ENCODE measurements at places on chromosomes 7 and 10.

DNA sequence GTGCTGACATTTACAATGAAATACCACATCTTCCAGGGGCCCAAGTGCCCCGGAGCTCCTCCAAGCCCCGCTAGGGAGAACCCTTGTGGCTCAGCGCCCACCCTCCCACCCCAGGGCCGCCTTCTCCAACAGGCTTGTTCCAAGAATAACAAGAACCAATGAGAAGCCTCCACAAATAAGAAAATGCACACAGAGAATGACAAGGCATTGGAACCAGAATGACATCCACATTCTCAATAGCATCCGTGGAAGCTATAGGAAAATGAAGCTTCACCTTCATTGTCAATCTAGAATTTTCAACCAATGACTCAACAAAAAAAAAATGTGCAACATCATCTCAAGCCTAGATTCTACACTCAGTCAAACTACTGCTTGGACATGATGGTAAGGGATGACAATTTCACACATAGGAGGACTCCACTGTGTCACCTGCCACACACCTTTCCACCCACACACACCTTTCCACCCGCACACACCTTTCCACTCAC lies 50.4 kb upstream of the PPP2R2D start:
- no peak for DNase-seq

DNA sequence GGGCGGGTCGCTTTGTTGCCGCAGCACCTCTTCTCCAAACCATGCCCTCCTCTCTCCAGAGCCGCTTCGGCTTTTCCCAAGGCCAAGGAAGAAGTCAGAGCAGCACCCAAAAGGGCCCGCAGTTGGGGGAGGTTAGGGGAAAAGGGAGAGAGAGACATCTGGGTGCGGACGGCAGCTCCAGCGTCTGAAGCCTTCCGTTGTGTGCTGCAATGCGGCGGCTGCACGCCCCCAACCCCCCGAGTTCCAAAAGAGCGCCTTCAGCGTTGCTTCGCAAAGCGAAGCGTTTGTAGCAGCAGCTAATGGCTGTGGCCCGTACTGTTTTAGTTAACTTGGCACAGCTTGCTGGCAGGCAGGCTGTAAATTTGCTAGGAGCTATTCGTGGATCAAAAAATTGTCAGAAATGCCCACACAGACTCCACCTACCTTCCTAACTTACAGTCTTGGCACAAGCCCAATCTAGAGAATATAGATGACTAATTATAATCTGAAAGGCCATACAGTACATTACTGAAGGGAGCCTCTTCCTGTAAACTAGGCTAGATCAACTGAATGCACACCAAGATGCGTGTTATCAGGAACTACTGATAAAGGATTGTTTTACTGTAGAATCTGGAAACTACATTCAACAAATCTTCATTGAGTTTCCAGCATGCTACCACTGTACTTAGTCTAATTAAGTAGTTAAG lies 1.1 kb upstream of the KBTBD2 start:
- DNase-seq: peak; percentile 43

DNA sequence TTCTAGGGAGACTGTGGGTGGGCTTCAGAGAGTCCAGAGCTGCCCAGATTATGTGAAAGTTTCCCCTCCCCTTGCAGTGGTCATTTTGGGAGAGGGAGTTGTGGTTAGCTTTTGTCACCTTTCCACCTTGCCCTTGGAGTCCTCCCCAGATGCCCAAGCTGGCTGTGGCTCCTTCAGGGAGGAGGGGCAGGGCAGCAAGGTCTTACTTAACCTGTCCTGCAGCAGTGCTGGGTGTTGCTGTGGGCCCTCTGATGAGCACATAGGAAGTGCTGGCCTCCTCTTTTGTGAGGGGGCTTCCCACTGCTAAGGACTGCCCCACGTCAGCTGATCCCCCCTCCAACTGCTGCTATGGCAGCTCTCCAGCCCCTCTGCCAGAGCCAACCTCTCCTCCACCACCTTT lies 17.6 kb upstream of the AQP1 start:
- no peak for DNase-seq

DNA sequence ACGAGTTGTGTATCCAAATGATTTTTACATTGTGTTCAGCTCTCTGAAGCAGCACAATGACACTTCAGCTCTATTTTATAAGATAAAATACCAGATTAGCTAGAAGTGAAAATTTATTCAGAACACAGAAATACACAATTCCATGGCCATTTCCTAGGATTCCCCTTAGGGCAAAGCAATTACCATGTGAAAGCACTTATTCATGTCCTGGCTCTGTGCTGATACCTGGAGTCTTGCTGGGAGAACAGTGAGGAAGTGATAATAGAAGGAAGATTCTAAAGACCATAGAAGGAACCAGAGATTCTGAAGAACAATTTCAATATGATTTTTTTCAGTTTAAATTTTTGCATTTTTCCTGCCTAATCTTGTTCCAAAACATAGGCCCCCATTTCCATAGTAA lies 657.4 kb upstream of the ZWINT start:
- DNase-seq: no peak

GRCh38 chr10:35768011-35768410 lies 125.9 kb upstream of the FZD8 start:
- DNase-seq: no peak

DNA sequence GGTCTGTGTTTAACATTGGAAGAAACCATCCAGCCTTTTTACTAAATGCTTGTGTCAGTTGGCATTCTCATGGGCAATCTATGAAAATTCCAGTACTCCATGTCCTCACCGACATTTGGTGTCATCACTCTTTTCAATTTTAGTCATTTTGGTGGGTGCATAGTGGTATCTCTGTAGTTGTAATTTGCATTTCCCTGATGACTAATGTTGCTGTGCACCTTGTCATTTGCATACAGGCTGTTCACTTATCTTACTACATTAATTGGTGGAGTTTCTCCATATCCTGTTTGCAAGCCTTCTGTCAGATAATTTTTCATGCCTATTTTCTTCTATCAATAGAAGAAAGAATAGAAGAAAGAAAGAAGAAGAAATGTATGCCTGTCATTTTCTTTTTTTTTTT lies 73.7 kb downstream of the PLPP4 start:
- no peak for DNase-seq

DNA sequence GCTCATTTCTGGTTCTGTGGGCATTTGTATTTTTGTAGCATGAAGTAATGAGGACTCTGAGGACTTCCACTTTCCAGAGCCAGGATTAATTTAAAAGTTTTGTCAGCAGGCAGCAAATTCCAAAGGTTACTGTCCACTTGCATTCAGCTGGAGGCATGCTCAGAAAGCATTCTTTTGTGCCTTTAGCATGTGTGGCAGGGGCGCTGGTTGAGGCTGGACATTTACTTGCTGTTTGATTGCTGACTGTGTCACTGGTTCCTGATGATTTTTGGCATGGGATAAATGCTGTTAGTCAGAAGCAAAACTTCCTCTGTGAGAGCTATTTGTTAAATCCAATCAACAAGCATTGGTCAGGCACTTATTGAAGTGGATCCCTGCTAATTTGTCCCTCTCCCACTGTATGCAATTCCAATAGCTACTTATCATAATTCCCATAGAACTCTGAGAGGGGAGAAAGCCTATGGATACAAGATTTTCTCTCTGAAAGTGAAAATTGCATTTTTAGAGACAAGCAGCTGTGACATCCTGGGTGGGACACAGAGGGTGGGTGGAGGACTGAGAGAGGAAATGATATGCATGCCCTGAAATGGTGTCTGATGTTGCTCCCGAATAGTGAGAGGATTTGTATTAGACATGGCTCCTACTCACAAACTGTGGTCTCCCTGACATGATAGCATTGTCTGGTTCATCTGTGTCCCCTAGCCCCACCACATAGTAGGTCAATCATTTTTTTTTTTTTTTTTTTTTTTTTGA lies 161.2 kb upstream of the WDR11 start:
- DNase-seq: no peak

DNA sequence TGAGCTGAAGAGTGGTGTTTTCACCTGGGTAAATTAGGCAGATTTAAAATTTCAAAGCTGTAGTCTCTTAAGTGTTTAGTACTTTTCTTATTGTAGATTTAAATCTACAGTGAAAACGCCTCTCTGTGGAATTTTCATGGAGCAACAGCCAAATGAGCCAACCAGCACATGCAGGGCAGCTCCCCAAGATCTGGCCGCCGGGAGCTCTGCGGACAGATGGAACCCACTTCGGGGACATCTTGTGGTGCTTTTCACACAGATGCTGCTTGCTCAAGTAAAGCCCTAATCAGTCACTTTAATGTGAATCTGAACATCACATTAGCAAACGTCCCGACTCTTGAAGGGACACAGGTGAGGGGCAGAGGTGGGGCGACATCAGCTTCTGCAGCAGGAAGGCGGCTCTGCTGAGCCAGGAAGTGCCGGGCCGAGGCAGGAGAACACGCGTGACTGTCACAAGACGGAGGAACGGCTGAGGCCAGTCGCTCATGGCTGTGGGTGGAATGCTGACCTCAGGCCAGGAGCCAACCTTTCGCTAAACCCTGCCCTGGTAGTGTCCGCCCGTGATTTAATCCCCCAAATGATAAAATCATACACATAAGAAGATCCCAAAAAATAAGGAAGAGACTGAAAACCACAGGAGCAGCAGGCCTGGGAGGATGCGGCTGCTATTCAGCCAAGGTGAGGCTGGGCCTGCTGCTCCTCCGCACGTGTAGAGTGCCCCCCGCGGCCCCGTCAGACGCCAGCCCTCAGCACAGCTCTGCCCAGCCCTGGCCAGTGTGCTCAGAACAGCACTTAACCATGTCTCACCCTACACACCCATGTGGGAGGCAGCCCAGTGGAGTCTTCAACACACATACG lies 256.8 kb downstream of the ZMYND11 start:
- DNase-seq: no peak

DNA sequence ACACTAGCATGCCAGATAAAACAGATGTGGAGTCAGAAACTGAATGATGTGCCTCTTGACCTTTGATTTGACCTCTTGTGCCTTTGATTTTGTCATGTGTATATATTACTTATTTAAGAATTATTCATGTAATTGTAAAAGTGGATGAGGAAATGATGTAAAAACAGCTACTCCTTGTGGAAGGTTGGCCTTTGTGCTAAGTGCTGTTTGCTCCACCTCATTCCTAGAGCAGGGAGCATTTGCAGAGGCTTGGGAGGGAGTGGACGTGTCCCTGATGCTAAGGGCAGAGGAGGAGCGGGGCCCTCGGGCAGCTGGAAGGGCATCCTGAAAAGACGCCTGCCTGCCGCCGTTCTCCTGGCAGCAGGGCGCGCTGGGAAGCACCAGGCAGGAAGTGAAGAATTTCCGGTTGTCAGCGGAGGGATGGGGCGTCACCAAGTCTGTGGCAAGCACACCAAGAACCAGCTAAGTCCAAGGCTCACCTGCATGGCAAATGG lies 197.6 kb upstream of the ZNF32 start:
- DNase-seq: peak; percentile 8

GRCh38 chr7:14834883-14835282 lies 67.7 kb downstream of the DGKB start:
- DNase-seq: no peak
